ENCODE measurements at places on chromosomes 6 and 20.

- no peak for DNase-seq
Measured at GRCh38 chr6:166167258-166167731, 356 bp downstream of the TBXT start.

DNA sequence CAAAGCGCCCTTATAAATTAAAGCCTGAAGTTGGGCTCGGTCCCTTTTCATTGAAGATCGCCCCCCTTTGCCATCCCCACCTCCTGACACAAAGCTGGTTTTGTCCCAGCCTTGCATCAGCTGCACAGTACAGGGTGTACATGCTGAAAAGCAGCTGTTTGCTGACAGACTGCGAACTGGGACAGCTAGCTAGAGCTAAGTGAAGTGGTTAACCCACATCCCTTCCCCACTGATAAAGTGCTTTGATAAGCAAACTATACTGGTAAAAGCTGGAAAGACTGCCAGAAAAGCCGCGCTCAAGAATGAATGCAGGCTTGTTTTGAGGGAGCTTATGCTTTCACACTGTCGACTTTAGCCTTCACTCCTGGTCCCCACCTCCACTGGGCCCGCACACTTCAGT lies 207.3 kb downstream of the GMDS start:
- no peak for DNase-seq

GRCh38 chr20:50144362-50144761 lies 9.2 kb downstream of the PEDS1 start:
- no peak for DNase-seq

- DNase-seq, result no peak
Measured at GRCh38 chr6:115137910-115138309, 795.1 kb upstream of the HS3ST5 start.

DNA sequence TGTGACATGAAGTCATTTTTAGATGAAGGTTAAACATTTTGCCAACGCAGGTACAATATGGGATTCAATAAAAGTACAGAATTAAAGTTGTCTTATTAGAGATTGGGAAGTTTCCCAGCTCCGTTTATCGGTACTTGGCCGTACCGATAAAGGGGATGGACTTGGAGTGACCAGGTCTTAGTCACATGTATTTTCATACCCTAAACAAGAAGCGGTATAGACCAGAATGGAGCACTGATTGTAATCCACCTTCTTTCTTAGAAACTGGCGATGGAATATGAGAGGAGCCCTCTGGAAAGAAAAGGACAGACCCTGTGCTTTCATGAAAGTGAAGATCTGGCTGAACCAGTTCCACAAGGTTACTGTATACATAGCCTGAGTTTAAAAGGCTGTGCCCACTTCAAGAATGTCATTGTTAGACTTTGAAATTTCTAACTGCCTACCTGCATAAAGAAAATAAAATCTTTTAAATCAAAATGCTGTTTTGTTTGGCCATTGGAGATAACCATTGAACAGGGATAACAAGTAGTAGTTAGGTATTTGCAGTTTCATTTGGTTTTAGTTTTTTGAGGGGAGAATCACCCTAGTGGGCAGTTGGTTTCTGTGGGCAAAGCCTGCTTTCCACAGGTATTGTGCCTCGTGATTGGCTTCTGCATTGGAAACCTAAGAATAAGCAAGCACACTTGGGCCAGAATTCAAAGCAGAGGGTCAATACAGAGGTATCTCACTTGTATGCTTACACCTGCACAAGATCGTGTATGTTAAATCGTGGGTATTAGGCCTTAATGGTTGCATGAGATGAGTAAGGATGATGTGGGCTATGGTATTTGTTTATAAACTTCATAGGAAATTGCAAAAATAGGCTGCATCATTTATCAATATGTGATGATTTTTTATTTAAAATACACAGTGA lies 11.2 kb upstream of the ZNFX1 start:
- no peak for DNase-seq

- DNase-seq, result no peak
Measured at GRCh38 chr20:1086277-1087213, 31.9 kb upstream of the PSMF1 start.

GRCh38 chr6:163078712-163079111 lies 335.8 kb upstream of the QKI start:
- no peak for DNase-seq

DNA sequence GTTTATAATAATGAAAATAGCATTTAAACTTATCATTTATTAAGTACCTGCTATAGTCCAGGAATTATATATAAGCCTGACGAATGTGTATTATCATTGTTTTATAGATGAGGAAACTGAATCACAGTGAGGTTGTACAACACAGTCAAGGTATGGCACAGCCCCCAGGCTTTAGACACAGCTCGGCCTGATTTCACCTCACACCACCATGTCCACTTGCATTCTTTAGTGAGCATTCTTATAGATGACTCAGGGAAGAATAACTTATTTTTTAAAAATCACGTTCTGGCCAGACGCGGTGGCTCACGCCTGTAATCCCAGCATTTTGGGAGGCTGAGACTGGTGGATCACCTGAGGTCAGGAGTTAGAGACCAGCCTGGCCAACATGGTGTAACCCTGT lies 289.0 kb downstream of the SYNE1 start:
- no peak for DNase-seq

GRCh38 chr20:60570481-60571277 lies 612.5 kb downstream of the CDH26 start:
- DNase-seq, result no peak

- no peak for DNase-seq
Measured at GRCh38 chr6:56890066-56890465, 64.8 kb upstream of the BEND6 start.
